ENCODE measurements at places on chromosomes 7 and 10. TPM values are rescaled to one million over a fixed set of nuclear protein-coding genes. Genes with fewer than 3 reads are reported as not detected.

Gene ADK
- 26.6 TPM for total RNA-seq

Gene CNNM1
- 0.05 TPM for total RNA-seq

Gene AMZ1
- 0.06 TPM for total RNA-seq

Gene BNIP3
- total RNA-seq, result 357 TPM

Gene MARVELD1
- 42.2 TPM for total RNA-seq

Gene AHR
- total RNA-seq, result 263 TPM

All from cardiac ventricle fibroblast (primary cell).